SK-N-SH (cell line): ENCODE measurements at places on chromosomes 16 and 17. TPM values are rescaled to one million over a fixed set of nuclear protein-coding genes. Genes with fewer than 3 reads are reported as not detected.

GRCh38 chr17:73304438-73304837 is 7.4 kb downstream of the CDC42EP4 start:
- no peak for DNase-seq

- no peak for DNase-seq
Measured at GRCh38 chr17:62822080-62822904, 14.2 kb upstream of the MARCHF10 start.

- no peak for DNase-seq
Measured at GRCh38 chr17:82915757-82916027, 75.9 kb upstream of the ZNF750 start.

Gene PMP22
- 63.0 and 82.5 TPM in 2 replicates for polyA plus RNA-seq

Gene RGS9
- 1.3 and 1.4 TPM in 2 replicates for polyA plus RNA-seq
